ENCODE measurements at places on chromosomes 2 and 18. TPM values are rescaled to one million over a fixed set of nuclear protein-coding genes. Genes with fewer than 3 reads are reported as not detected.

DNA sequence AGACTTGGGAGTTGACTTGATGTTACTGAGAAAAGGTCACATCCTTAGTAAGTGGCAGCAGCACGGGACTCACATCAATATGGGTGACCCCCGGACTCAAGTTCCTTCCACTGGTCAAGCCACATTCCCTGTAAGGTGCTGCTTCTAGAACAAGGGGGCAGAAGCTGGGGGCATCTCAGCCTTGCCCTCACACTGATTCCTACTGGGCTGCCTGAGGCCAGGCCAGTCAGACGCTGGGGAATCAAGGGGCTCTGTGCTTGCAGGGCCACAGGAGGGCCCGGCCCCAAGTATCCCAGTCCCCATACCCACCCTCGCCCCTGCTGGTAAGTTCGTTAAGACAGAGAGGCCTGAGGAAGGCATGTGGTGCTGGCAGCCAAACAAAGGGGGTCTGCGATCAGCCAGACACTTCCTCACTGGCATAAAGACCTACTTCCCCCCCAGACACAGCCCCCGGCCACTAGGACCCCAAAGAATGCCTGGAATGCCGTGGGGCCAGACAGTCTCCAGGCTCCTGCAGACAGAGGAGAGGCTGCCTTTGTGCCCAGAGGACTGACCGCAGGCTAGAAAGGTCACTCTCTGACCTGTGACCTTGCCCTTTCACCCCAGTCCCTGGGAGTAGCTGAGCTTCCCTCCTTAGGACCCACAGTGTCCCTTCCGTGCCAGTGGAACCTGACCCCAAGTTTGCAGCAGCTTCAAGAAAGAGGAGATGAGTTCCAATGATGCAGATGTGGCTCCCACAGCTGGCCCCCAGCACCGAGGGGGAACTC is 83.6 kb downstream of the HS1BP3 start:
- DNase-seq = no peak

DNA sequence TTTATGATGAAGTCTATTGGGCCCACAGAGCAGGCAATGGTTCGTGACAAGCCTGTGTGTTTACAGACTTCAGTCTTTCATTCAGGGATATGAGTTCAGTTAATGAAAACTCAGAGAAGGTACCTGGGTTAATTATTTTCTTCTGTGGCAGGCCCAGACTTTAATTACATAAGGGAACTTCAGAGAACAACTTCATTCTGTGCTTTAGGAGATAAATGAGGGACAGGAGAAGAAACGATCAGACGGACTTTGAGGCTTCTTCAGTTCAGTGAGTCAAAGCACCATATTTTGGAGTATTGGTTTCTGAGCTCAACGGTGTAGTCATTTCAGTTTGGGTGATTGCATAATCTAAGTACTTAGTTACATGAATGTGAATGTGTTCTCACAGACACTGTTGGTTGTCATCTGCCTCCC is 203.0 kb upstream of the KCNJ3 start:
- no peak for DNase-seq

DNA sequence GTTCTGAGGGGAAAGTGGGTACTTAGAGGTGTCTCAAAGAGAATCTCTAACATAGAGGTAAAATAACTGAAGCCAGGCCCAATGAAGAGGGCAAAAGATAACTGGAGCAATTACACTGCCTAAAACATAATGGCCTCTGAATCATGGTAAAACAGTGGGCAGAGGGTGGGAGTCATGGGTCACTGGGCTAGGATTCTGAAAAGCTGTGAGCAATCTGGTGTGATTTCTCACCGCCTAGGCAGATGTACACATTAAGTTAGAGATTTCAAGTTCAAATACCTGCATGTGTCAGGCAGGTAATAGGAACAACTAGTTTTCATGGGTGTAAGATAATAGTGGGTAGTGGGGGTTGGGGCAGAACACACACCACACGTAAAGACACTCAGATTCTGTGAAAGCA is 45.6 kb downstream of the INSIG2 start:
- no peak for DNase-seq

- DNase-seq = no peak
Observed at GRCh38 chr18:34710934-34711333, 836 bp downstream of the DTNA start.

GRCh38 chr2:20216130-20217025 is 8.6 kb downstream of the SDC1 start:
- no peak for DNase-seq

- no peak for DNase-seq
Observed at GRCh38 chr18:24014986-24015638, 558 bp downstream of the TTC39C start.

DNA sequence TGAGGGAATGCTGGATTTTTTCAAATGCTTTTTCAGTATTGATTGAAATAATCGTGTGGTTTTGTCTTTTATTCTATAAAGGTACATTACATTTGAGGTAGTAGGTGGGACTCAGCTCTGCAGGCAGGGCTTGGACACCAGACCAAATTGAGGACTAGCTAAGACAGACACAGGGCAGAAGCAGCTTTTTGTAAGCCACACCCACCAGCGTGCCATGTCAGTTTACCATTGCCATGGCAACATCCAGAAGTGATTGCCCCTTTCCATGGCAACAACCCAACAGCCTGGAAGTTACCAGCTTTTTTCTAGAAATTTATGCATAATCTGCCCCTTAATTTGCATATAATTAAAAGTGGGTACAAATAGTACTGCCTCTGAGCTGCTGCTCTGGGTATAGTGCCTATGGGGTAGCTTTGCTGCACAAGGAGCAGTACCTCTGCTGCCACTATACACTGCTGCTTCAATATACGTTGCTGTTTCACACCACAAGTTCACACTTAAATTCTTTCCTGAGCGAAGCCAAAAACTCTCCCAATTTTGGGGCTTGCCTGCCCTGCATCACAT is 23.6 kb upstream of the VWA3B start:
- no peak for DNase-seq

DNA sequence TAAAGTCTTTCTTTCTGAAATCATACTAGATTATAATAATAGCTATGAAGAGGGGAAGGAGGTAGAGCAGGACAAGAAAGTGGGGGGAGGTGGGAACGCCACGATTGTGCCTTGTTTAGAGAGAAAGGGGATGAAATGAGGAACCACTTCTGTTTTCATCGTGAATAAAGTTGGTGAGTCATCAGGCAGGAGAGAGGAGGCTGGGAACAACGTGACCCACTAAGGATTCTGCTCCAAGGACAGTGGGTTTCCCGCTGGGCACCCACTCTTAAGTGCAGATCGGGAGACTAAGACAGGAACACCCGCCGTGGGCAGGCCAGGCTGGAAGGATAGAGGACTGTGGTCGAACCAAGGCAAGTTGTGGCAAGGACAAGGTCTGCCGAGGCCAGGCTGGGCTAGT is 158.2 kb downstream of the L3MBTL4 start:
- no peak for DNase-seq

DNA sequence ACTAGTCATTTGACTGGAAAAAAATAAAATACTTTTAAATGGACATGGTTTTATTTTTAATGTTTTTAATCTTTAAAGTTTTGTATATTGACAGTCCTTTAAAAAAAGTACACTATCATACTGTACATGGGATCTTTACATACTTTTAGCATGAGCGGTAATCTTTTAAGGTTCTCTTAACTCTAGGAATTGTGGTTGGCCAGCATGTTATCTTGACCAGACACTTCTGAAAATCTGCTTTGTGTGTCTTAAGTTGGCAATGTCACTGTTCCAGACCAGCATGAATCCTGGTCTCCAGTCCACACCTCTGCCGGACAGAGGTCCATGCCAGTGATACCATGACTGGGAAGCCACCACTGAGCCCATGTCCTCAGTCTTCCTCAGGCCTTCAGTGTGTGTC is 17.7 kb downstream of the ITGB1BP1 start:
- DNase-seq = no peak

- no peak for DNase-seq
Observed at GRCh38 chr18:70246061-70246466, 40.6 kb upstream of the RTTN start.

DNA sequence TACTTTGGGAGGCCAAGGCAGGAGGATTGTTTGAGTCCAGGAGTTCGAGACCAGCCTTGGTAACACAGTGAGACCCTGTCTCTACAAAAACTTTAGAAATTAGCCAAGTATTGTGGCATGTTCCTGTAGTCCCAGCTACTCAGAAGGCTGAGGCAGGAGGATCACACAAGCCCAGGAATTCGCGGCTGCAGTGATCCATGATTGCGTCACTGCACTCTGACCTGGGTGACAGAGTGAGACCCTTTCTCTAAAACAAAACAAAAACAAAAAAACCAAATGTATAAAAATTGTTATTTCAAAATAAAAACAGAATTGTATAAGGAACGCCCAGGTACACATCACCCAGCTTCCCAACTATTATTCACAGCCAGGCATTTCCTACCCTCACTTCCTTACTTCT is 54.1 kb upstream of the GPR155 start:
- no peak for DNase-seq

GRCh38 chr2:177733322-177733855 is 339.2 kb downstream of the PDE11A start:
- no peak for DNase-seq

DNA sequence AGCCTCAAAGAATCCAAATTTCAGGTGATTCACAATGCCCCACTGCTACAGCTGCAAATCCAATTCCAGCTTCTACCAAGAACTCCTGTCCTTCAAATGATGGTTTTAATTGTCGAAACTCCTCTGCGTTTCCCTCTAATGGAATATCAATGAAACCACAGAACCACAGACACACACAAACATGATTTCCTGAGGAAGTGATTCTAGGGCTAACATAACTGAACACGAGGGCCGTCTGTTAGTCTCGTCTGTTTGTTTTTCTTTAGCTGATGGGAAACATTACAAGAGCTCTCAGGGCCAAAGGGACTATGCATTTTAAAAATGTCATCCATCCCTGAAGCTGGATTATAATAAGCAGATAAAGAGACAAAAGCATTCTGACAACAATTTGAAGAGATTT is 59.4 kb downstream of the RNF152 start:
- no peak for DNase-seq

- DNase-seq = no peak
Observed at GRCh38 chr2:172415157-172415864, 12.1 kb upstream of the ITGA6 start.

GRCh38 chr18:41938445-41938844 is 16.6 kb upstream of the PIK3C3 start:
- no peak for DNase-seq

- peak; percentile 93 for DNase-seq
Observed at GRCh38 chr2:217650716-217651360, 352.0 kb downstream of the TNS1 start.

- no peak for DNase-seq
Observed at GRCh38 chr18:77949355-77949973, 699.8 kb downstream of the GALR1 start.

GRCh38 chr18:45014047-45014501 is 333.4 kb downstream of the SETBP1 start:
- DNase-seq = no peak

GRCh38 chr2:143856978-143857377 is 662.9 kb downstream of the ZEB2 start:
- no peak for DNase-seq

- no peak for DNase-seq
Observed at GRCh38 chr2:38704664-38705063, 38.8 kb downstream of the GALM start.

- no peak for DNase-seq
Observed at GRCh38 chr18:7567474-7568425, 634 bp downstream of the PTPRM start.

DNA sequence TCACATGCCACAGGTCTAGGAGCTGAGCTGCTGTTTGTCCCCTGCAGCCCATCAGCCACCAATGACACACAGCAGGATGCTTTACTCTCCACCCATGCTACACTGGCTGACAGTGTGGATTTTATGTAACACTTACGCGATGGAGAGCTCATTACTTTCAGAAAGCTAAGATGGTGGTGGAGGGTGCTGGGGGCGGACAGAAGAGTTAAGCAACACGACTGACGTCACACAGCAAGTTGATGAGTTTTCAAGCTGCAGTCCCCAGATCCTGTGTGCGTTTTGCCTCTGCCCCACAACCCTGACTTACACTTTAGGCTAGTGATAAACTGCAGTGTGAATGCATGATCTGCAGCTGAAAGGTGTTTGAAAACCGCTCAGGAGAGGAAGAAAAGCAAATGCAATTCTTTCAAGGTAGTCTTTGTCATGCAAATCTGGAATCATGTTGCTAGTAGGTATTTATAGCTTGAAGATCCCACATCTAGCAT is 42.4 kb downstream of the MRPS5 start:
- DNase-seq = no peak

DNA sequence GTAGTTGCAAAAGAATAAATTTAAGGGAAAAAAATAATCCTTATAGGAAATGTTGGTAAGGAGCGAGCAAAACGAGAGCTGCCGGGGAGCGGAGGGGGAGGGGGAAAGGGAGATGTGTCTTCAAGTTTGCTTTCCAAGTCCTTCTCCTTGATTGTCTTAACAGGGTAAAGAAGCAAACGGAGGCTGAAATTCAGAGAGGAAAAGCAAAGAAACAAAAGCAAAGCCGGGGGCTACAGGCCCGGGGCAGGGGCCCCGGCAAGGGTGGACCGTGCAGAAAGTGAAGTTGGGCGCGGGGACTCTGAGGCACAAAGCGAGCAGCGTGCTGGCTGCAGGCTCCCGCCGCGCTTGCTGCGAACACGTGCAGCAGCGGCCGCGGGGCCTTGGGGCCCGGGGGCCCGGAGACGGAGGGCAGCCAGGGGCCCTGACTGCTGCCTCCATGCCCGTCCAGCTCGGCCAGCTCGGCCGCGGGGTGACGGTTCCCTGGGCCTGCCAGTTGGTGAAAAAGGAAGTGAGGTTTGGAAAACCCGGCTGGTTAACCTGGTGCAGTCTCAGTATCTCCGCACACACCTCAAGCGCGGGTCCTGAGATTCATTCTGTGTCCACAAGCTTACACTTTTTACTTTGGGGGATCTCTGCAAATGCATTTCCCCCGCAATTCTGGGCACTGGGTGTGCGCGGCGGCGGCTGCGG is 4.1 kb downstream of the BCL11A start:
- DNase-seq = no peak

- no peak for DNase-seq
Observed at GRCh38 chr2:63849381-63850203, 7.9 kb downstream of the UGP2 start.

- DNase-seq = no peak
Observed at GRCh38 chr2:217662984-217663602, 339.7 kb downstream of the TNS1 start.

- DNase-seq = no peak
Observed at GRCh38 chr2:197294260-197294659, 16.3 kb downstream of the ANKRD44 start.

GRCh38 chr2:105904938-105905337 is 160.2 kb downstream of the NCK2 start:
- no peak for DNase-seq

DYNAP gene
- not detected for total RNA-seq

HOXD3 gene
- not detected for total RNA-seq

ABCG5 gene
- total RNA-seq = not detected

MAPK4 gene
- not detected for total RNA-seq

MROH2A gene
- 2.4 TPM for total RNA-seq

CDC42EP3 gene
- 6.6 TPM for total RNA-seq

HOXD12 gene
- total RNA-seq = not detected

MAP2 gene
- total RNA-seq = 0.08 TPM

SERPINB5 gene
- 13.4 TPM for total RNA-seq

SLC5A6 gene
- total RNA-seq = 48.8 TPM

SERPINB7 gene
- 0.16 TPM for total RNA-seq

PDK1 gene
- total RNA-seq = 20.7 TPM

RAD51AP2 gene
- not detected for total RNA-seq
